ENCODE measurements at places on chromosomes 6 and 20.
A peak's percentile ranks its signal among the peaks of the same experiment; 100 is the strongest.

DNA sequence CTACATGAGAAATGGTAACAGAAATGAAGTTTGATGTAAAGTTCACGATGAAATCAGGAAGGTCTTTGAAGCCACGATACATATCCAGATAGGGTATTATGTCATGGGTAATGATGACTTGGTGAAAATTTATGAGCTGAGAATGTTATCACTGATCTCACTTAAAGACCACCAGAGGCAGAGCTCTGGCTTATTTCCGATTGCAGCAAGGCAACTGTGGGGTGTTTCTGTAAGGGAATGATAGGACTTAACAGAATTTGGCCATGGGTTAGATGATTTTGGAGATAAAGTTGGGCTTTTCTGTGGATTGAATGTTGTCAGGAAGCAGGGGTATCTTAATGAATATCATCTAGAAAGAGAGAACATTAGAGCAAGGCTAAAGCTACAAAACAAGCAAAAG lies 508.4 kb downstream of the HDGFL1 start:
- no peak for DNase-seq

GRCh38 chr6:109024784-109025183 lies 69.9 kb downstream of the SESN1 start:
- no peak for DNase-seq

GRCh38 chr6:30591008-30591407 lies 19.8 kb downstream of the ABCF1 start:
- no peak for DNase-seq

- DNase-seq: no peak
Observed at GRCh38 chr20:13947719-13948118, 42.7 kb downstream of the SEL1L2 start.

GRCh38 chr6:76683985-76684384 lies 611.5 kb upstream of the IMPG1 start:
- DNase-seq: no peak

- DNase-seq: peak; percentile 65
Observed at GRCh38 chr6:24686946-24687345, 20.1 kb downstream of the ACOT13 start.

GRCh38 chr20:21840991-21841390 lies 135.5 kb downstream of the PAX1 start:
- no peak for DNase-seq

GRCh38 chr6:3392930-3393835 lies 63.7 kb downstream of the SLC22A23 start:
- no peak for DNase-seq

DNA sequence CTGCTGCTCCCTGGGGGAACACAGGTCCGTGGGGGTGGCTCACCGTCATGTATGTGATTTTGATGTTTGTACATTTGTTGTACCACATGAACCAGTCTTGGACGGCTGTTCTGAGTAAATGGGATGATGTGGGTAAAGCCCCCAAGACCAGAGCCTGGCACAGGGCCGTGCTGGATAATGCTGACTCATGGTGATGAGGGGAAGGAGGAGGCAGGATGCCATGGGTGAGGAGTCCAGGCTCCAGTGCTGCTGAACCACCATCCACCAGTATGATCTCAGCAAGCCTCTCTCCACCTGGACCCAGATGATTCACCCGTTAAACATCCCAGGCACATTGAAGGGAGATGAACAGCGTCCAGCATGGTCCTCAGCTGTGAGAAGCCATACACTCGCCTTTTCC lies 9.6 kb upstream of the APCDD1L start:
- DNase-seq: no peak

DNA sequence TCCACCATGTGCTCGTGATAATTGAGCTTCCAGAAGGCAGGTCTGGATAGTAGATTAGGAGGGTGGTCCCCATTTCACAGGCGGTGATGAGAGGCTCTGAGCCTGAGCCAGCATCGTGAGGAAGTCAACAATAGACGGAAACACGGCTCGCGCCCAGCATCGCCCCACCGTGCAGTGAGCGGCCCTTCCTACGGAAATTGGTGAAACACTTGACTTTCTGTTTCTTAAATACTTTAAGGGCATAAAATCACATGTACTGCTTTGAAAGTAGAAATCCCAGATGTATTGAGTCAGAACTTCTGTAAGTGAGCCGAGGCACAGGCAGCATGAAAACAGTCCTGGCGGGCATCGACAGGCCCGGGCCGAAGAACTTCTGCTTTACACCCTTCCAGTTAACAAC lies 4.3 kb upstream of the KIF25 start:
- DNase-seq: no peak

- DNase-seq: no peak
Observed at GRCh38 chr6:100472674-100473073, 8.0 kb upstream of the SIM1 start.

Data from inflammatory macrophage (primary cell).